GM12892 (cell line): ENCODE measurements at places on chromosomes 1 and 21.

GRCh38 chr1:185400052-185400451 lies 83.0 kb upstream of the IVNS1ABP start:
- no peak for DNase-seq

GRCh38 chr1:6911021-6911941 lies 126.0 kb downstream of the CAMTA1 start:
- DNase-seq: no peak

GRCh38 chr1:207959141-207959825 lies 48.4 kb upstream of the CD34 start:
- peak; percentile 24 for DNase-seq

GRCh38 chr1:56952501-56952900 lies 13.3 kb downstream of the C8B start:
- no peak for DNase-seq

- no peak for DNase-seq
Measured at GRCh38 chr1:244050835-244051444, at the start of gene ZBTB18. Gene ZBTB18, plus strand, starts transcription at chr1:244051283. Its CDS starts 149 bp downstream, at chr1:244051432.

- no peak for DNase-seq
Measured at GRCh38 chr1:189149547-189150375, 1327.9 kb downstream of the BRINP3 start.

- DNase-seq: no peak
Measured at GRCh38 chr1:110746644-110747259, 72.0 kb upstream of the KCNA3 start.

GRCh38 chr1:24383381-24383940 lies 30.1 kb downstream of the STPG1 start:
- DNase-seq: no peak

GRCh38 chr1:20361805-20362381 lies 71.2 kb downstream of the VWA5B1 start:
- DNase-seq: no peak

DNA sequence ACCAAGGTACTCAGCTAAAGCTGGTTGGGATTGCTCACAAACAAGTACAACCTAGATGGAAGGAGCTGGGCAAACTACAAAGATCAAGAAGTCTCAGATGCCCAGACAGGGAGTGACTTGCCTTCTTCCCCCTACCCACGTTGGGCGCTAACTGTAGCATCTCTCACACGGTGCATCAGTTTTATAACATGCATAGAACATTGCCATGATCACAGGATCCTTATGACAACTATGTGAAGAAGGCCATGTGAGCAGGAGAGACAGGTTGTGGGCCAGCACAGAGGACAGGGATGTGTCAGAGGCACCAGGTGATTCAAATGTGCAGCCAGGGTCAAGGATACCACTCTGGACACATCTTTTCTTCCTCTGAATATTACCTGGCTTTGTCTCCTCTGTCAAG lies 28.3 kb upstream of the CYP4B1 start:
- DNase-seq: no peak

DNA sequence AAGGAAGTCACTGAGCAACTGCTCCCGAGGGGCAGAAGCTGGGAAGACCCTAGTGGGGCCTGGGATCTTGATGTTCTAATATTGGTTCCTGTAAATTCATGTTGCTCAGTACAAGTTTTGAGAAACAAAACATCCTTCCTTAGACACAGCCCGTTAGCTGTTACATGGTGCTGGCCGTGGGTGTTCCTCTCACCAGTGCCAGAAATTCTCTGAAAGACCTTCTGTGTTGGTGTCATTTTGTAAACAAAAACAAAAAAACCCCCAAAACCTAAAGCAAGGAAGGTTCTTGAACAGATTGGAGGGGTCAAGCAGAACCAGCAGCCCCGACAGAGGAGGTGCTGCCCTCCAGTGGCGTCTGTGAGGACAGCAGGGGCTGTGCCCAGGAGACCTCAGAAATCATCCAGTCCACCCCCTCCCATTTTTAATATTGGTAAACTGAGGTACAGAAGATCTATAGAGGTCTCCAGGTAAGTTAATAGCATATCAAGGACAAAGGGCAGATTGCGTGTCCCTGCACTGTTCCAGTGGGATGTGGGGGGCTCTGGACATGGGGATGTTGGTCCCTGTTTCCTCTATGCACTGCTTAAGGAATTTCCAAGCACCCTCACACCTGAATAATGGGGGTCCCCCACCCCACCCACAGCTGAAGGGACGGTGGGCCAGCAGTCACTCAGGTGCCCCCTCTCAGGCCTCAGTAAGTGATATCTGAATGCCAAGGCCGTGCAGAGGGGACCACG lies 38.2 kb downstream of the SLC2A7 start:
- peak; percentile 69 for DNase-seq
